ENCODE measurements at places on chromosomes 11 and 22.

- no peak for DNase-seq
Observed at GRCh38 chr11:33949252-33949913, 57.5 kb upstream of the LMO2 start.

DNA sequence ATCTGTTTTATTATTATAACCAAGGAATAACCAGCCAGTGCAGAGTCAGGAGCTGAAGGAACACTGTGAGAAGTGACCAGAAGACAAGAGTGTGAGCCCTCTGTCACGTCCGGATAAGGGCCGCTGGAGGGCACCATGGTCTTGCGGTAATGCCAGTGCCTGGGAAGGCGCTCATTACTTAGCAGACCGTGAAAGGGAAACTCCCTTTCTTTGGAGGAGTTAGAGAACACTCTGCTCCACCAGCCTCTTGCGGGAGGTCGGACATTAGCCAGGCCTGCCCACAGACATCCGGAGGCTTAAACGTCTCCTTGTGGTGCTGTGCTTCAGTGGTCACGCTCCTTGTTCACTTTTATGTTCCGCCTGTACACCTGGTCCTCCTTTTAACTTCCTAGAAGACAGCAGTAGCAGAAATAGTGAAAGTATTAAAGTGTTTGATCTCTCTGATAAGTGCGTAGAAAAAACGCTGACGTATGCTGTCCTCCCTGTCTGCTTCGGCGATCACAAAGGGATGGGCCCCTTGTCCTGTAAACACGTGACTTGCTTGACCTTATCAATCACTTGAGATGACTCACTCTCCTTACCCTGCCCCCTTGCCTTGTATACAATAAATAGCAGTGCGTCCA is 120.6 kb upstream of the LMO1 start:
- no peak for DNase-seq

- no peak for DNase-seq
Observed at GRCh38 chr11:100825626-100826025, 138.5 kb downstream of the ARHGAP42 start.

GRCh38 chr22:44542561-44543222 is 44.7 kb upstream of the RTL6 start:
- DNase-seq: no peak

DNA sequence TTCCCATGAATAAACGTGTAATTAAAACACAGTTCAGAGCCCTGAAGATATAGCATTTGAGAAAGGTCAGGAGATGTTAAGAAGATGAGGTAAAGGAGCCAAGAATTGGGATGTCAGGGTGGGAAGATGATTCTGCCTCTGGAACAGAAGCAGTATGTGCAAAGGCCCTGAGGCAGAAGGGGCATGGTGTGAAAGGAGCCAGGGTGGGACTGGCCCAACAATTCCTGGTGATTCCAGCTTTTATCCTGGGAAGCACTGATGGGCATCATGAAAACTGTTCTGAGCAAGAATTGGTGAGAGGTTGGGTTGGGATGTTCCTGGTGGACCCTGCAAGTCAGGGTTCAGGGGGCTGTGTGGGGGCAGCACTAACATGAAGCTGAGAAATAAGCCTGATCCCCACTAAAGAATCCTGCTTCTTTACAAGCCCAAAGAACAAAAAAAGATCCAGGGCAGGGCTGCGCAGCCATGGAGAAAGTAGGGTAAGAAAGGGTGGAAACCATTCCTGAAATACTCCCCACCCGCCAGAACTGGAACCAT is 2.5 kb upstream of the FXYD6 start:
- no peak for DNase-seq

GRCh38 chr11:7004482-7004881 is 15.7 kb downstream of the ZNF214 start:
- DNase-seq: no peak

DNA sequence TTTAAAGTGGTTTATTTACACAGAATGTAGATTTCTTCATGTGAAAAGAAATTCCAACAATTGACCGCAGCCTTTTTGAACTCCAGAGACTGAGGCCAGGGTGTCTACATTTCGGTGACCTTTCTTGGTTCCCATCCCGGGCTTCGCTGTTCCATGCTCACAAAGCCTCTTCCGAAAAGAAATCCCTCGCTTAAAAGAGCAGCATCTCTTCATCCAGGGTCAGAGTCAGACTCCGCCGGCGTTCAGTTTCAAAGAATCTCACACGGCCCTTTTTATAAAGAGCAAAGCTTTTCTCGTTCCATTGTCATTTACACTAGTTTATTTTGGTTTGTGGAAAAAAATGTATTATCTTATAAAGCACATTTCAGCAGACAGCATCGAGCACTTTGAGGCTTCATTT is 530.6 kb upstream of the B3GAT1 start:
- DNase-seq: no peak

- DNase-seq: no peak
Observed at GRCh38 chr11:35126879-35127581, 11.9 kb upstream of the CD44 start.

DNA sequence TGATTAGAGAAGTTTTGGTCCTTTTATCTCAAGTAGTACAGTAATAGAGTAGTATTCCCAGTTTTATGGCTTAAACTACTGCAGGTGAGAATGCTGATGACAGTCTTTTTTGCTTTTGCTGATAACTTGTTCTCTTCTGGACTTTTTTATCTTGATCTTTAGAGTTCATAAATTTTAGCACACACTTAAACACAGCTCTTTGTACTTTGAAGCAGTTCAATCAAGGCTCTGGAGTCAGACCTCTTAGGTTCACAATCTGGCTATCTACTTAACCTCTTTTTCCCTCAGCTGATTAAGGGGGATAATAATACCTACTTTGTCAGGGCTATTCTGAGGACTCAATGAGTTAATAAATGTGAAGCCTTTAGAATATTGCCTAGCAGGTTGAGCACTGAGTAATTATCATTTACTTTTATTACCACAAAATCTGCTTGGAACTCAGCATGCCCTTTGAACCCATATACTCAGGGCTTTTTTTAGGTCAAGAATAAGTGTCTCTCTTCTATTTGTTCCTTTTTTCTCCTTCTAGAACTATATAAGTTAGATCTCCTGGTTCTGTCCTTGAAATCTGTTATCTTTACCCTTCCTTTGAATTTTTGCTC is 51.9 kb downstream of the CSTF3 start:
- DNase-seq: no peak

DNA sequence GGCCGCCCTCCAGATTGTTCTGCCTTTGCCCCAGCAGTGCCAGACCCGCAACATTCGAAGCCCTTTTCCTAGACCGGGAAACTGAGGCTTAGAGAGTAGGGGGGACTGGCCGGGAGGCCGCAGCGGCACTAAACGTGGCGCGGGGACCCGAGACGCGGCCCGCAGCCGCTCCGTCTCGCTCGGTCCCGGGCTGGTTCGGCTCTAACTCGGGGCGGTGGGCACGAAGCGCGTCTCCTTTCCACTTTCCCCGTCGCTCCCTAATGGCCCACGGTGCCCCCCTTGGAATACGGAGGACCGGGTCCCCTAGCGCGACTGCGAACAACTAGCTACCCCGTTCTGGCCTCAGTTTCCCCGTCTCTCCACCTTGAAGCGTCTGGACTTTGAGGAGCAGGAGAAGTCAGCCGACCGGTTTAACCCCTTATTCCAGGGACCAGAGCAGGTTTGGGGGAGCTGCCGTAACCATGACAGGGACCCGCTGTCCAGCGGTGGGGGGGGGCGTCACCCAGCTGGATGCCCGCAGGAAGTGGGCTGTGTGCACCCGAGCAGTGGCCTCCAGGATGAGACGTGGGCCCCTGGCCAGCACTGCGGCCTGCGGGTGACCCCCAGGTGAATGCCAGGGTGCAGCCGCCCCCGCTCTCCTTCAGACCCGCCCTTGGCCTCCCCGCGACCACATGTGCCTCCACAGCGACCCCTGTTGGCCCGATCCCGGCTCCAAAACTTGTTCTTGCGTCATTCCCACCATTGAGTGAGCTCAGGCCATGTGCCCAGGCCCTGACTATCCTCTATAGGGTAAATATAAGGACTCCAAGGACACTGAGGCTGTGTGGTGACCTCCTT is 1.1 kb downstream of the CDC42EP1 start:
- peak; percentile 81 for DNase-seq

GRCh38 chr11:57432714-57433163 is 5.8 kb upstream of the SLC43A3 start:
- no peak for DNase-seq

DNA sequence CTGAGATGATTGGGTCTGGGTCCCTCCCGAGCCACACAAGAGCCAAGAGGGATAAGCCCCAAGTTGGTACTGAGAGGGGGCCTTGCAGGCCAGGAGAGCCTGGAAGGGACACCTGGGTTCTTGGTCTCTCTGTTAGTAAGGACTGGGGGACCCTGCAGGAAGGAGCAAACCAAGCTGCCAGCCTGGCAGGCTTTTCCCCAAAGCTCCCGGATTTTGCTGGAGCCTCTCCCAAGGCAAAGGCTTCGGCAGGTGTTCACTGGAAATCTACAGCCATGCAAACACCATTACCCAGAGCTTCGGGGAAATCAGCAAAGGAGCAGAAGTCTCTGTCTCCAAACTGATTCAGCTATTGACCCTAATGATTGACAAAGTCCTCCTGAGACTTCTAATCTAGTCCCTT is 527.9 kb downstream of the BUD13 start:
- no peak for DNase-seq

DNA sequence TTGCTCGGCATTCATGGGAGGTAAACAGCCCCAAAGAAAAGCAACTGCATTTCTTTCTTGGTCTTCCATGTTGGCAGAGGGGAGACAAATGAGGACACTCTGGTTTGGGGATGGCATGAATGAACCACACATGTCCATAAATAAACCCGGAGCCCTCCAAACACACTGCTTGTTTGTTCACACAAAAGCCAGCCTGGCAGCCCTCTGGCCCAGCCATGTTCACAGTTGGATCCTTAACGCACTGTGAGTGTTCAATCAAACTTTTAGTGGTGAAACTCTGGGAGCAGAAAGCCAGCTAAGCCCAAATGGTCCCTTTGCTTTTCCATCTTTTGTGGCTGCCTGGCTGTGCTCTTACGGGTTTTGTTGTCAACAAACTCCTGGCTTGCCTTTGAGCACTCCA is 336.8 kb downstream of the CADM1 start:
- DNase-seq: no peak

- DNase-seq: no peak
Observed at GRCh38 chr11:119144825-119145486, 3.9 kb upstream of the ABCG4 start.

DNA sequence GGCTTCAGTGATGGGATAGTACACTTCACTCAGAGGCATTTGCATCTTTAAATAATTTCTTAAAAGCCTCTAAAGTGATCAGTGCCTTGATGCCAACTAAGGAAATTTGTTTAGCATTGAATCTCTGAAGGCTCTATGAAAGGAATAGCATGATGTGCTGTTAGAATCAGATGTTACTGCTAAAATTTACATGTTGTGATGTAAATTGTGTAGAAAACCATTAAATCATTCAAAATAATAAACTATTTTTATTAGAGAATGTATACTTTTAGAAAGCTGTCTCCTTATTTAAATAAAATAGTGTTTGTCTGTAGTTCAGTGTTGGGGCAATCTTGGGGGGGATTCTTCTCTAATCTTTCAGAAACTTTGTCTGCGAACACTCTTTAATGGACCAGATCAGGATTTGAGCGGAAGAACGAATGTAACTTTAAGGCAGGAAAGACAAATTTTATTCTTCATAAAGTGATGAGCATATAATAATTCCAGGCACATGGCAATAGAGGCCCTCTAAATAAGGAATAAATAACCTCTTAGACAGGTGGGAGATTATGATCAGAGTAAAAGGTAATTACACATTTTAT is 4.6 kb downstream of the MALAT1 start:
- DNase-seq: no peak

DNA sequence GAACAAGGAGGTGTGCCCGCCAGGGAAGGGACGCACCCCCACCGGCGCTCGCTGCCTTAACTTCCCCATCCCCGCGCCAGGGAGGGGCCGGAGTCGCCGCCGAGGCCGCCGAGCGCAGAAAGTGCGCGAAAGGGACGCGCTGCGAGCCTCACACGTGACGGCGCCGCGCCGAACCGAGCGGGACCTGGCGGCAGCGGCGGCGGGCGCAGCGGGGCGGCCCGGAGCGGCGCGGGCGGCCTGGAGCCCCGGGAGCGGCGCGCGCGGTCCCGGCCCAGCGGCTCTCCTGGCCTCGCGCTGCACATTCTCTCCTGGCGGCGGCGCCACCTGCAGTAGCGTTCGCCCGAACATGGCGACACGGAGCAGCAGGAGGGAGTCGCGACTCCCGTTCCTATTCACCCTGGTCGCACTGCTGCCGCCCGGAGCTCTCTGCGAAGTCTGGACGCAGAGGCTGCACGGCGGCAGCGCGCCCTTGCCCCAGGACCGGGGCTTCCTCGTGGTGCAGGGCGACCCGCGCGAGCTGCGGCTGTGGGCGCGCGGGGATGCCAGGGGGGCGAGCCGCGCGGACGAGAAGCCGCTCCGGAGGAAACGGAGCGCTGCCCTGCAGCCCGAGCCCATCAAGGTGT is at the start of gene SORL1:
Gene SORL1, plus strand, starts transcription at position 329 of the 623 bp plus-strand sequence. Its CDS starts 18 bp downstream, at position 347.
- peak; percentile 66 for DNase-seq
